Fibroblast of skin of left biceps (primary cell): ENCODE measurements at places on chromosomes 13 and 19.

GRCh38 chr19:44687888-44688287 is 11.1 kb upstream of the CEACAM16 start:
- DNase-seq = no peak

GRCh38 chr19:33492951-33493350 is 28.6 kb downstream of the PEPD start:
- no peak for DNase-seq

- no peak for DNase-seq
Observed at GRCh38 chr19:18507021-18507726, 14.7 kb downstream of the ELL start.

DNA sequence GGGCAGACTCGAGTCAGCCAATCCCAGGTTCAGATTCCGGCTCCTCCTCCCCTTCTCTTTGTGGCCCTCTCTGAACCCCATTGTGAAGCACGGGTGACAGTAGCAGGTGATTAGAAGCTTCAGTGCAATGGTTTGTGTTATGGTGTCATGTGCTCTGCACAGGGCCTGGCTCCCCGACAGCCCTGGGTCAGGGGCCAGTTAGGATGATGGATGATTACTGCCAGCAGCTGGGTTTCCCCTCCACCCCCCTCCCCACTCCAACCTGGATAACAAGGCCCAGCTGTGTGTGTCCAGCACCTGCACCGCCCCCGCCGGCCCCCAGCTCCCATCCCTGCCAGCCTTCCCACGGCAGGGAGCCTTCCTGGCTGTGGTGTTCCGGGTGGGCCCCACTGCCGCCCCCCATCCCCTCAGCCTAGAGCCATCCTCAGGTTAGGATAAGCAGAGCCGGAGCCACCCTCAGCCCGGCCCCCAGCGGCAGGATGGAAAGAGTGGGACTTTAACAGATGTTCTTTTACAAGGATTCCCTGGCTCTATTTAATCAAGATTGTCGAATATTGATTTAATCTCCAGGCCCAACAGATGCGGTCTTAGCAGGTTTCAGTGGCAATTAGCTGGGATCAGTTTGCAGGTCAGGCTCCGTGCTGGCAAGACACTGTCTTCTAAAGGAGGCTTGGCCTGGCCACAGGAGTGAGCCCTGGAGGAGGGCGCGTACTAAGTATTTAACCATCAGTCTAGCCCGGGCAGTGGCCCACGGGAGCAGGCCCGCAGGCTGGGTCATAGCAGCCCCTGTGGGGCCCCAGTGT is 156.2 kb downstream of the SIPA1L3 start:
- no peak for DNase-seq

DNA sequence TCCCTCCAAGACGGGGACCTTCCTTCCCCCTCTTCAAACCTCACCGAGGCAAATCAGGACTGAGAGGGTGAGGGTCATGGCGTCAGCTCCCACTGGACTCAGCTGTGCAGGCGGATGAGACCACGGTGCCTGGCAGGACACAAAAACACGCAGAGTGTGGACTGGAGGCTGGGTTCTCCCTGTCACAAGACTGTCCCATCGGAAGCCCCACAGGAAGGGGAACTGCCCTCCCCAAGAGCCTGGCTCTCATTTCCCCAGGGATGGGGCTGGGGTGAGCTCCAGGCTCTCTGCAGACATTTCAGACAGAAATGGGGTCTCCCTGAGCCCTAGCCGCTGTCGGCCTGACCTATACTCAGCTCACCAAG is at the start of gene LILRB5:
Gene LILRB5, minus strand, starts transcription at position 158 of the 365 bp plus-strand sequence. Its CDS starts 80 bp downstream, at position 78.
- no peak for DNase-seq

DNA sequence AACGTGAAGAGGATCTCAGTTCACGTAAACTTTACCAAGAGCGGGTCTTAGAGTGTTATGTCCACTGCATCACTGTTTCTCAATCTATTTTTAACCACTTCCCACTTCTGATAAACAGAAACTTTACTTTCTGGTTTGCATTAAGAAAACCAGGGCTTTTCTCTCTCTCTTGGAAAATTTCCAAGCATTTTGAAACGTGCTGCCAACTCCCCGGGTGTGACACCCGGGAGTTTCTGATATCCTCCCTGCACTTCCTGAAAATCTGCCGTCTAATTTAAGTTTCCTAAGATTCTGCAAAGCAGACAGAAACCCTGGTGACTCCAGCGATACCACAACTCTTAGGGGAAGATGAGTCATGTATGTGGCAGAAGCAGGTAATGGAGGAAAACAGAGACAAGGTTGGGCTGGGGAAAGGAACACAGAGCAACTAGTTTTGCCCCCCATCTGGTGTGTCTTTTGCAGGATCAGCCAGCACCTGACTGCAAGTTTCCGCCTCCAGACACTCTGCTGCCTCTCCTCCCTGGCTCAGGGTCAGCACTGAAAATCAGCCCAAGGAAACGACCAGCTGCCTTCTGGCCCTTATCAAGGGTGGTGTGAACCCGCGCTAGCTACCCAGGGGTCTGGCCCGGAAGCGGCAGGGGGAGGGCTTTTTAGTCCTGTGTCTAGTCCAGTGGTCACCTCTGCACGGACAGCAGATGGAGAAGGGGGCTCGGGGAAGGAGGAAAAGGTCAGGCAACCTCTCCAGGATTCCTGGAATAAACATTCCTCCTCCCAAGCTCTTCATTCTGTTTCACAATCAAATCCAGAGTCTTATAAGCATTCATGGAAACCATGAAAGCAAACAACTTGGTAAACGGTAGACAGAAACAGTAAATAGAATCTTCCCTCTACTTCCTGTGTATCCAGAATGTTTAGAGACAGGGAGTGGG is 11.3 kb upstream of the FFAR2 start:
- peak; percentile 8 for DNase-seq

DNA sequence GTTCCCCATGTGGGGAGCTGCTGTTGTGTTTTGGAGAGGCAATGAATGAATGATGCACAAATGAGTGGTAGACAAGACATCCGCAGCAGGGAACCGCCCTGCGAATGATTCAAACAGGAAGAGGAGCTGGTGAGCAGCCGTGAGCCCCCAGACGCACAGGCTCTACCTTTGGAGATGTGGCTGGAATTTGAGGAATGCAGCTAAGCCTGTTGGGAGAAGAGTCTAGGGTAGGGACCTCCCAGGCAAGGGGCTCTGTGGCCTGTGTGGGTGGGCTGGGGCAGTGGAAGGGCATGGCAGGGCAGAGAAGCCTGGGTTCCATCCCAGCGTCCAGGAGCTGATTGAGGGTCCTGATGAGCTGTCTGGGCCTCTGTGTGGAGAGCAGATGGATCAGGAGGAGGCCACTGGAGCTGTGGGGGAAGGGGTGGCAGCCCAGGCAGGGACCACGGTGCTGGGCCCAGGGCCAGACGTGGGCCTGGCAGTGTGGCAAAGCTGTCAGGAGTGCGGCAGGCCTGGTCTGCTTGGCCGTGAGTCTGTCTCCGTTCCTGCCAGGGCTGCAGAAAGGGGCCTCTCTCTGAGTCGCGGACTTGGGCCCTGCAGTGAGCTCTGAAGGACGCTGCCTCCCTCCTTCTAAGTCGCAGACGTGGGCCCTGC is 41.8 kb upstream of the DCUN1D2 start:
- no peak for DNase-seq

DNA sequence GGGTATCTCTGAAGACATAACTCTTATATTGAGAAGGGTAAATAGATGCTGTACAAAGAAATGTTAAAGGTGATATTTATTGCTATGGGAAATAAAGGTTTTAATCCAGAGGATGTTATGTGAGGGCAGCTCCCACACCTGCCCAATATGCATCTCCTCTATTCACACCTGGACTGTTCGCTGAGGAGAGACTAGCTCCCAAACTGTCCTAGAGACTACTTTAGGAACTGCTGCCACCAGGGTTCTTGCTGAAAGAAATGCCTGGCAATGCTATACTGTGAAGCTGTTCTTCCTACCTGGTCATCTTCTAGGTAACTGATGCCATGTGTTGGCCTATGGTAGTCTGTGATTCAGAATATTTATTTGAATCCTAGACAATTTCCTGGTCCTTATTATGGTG is 1421.5 kb upstream of the SPRY2 start:
- no peak for DNase-seq

- DNase-seq = no peak
Observed at GRCh38 chr19:9836021-9836420, 903 bp downstream of the PIN1 start.

DNA sequence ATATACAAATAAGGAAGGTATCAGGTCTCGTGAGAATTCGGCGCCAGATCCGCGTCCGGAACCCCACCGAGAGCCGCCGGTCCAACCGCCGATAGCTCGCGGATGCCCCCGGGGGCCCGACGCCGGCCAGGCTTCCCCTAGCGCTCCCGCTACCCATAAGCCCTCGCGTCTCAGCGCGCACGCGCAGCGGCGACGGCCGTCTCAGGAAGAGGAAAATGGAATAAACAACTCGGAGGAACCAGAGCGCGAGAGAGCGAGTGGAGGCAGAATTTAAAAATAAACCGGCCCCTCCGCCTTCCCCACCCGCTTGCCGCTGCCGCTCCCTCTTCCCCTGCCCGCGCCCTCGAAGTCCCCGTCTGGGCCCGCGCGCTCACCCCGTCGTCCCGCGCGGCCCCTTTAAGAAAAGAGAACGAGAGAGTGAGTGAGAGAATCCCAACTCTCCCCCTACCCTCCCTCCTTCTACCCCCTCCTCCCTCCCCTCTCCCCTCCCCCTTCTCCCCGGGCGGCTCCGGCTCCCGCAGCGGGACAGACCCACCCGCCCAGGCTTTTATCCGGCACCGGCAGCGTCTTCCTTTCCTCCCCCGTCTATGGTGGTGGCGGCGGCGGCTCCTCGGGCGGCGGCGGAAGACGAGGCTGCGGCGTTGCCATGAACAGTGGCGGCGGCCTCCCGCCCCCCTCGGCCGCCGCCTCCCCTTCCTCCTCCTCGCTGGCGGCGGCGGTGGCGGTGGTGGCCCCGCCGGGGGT is at the start of gene PAN3:
Gene PAN3, plus strand, starts transcription at position 534 of the 744 bp plus-strand sequence. Its CDS starts 113 bp downstream, at position 647.
- peak; percentile 72 for DNase-seq

- no peak for DNase-seq
Observed at GRCh38 chr13:51739027-51739764, 64.8 kb downstream of the DHRS12 start.

GRCh38 chr19:19744641-19745040 is 11.7 kb upstream of the ZNF14 start:
- DNase-seq = no peak

DNA sequence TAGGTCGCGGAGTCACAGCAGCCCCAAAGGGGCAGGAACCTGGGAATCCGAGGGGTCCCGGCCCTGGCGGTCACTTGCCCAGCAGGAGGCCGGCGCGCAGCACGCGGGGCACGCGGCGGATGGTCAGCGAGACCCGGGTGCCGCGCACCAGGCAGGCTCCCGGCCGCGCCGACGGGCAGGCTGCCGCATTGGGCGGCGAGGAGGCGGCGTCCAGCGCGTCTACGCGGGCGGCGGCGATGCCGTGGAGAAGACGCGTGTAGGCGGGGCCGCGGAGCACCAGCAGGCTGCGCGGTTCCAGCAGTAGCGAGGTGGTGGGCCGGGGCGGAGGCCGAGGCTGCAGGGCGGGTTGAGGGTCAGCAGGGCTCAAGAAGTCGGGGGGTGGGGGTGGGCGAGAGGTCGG is 607 bp upstream of the SYNE4 start:
- DNase-seq = peak; percentile 13

- no peak for DNase-seq
Observed at GRCh38 chr19:40800339-40800996, 1.5 kb downstream of the EGLN2 start.

GRCh38 chr19:21468791-21469190 is 36.6 kb upstream of the ZNF429 start:
- no peak for DNase-seq

GRCh38 chr13:113110048-113110851 is 4.7 kb downstream of the F7 start:
- no peak for DNase-seq

DNA sequence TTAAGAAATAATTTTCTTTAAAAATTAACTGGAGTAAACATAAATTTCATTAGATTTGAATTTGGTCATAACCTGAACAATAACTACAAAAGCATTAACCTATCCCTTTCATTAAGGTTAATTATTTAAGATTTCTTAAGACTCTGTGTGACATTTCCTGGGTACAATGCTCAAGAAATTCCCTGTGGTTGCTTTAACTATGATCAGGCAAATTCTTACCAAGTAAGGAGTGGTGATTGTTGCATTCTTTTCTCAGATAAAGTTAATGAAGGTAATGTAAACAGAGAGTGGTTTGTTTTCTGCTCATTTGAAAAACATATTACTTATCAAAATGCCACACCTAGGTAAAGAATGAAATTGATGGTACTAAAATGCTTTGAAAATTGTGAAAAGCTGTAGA is 114.8 kb upstream of the MIR17HG start:
- no peak for DNase-seq

GRCh38 chr19:7513809-7514642 is 1.9 kb upstream of the ZNF358 start:
- no peak for DNase-seq

DNA sequence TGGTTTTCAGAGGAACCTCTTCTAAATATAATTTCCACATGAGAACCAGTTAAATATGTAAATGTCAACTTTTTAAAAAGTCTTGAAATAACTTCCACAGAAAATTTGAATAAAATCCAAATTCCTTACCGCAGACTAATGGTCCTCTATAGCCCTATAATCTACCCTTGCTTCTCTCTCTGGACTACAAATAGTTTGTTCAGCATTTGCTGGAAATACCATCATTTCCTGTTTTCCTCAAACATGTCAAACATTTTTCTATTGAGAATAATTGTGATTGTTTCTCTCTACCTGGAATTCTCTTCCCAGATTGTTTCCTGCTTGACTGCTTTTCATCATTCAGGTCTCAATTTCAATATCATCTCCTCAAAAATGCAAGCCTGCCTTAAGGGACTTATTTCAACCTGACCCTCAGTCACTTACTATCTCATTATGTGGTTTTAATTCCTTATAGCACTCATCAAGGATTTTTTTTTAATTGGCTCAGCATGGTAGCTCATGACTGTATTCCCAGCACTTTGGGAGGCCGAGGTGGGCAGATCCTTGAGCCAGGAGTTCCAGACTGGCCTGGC is 898.9 kb upstream of the MIR17HG start:
- no peak for DNase-seq

- DNase-seq = no peak
Observed at GRCh38 chr13:112651750-112652511, 37.9 kb upstream of the ATP11A start.

DNA sequence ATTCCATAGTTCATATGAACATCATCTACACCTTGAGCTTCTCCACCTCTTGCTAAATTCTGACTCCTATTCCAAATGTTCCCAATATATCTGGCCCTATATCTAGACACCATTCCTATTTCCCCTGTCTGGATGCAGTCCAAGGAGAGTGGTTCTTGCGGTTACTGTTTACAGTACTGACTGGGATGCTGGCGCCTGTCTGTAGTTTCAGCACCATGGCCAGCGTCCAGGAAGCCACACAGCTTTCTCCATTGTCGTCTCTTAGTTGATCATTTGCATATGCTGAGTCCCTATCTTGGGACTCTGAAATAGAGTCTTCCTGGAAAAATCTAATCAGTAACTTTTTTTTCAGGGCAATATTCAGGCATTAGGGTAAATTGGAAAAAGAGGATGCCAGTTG is 14.9 kb downstream of the LAIR2 start:
- DNase-seq = no peak
